Iris pigment epithelial cell (primary cell): ENCODE measurements at places on chromosomes 5 and 9.
A peak's percentile ranks its signal among the peaks of the same experiment; 100 is the strongest.

GRCh38 chr5:14818931-14819790 lies 52.4 kb downstream of the ANKH start:
- peak; percentile 63 for DNase-seq

DNA sequence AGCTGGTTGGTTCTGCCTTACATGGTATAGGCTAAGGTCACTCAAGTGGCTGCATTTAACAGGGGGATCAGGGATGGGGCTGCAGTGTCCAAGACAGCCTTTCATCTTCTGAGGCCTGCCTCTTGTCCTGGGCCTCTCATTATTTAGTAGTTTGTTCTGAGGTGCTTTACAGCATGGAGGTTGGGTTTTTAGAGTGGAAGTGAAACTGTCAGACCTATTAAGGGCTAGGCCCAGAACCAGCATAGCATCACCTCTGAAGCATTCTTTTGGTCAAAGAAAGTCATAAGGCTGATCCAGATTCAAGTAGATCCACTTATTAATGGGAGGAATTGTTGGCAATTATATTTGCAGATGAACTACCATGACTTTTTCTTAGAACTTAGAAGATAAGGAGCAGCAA lies 146.0 kb upstream of the NMUR2 start:
- no peak for DNase-seq

DNA sequence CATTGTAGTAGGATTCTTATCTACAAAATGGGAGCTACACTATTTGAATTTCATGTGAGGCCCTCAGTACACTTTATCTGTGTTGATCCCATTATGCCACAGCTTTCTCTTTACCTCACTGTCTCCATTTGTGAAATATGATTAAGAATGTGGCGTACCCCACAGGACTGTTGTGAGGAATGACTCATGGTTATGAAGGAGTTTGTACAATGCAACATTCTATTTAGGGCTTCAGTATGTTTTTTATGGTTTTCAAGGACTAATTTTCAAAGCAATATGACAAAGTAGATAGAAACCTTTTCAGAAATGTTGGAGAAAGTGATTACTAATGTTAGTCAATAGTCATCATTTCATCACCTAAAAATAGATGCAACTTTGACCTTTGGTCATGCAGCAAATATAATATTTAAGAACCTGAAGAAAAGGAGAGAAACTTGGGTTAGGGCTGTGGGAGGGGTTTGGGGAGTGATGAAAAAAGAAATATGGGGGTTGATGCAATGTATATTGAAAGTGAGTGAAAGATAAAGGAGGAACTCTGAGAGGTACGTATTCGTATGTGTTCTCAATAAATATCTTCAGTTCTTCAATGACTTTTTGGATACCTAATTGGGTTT lies 53.7 kb upstream of the PIP5K1B start:
- no peak for DNase-seq

- DNase-seq, result peak; percentile 74
Measured at GRCh38 chr5:150694612-150695011, 6.2 kb downstream of the RBM22 start.

DNA sequence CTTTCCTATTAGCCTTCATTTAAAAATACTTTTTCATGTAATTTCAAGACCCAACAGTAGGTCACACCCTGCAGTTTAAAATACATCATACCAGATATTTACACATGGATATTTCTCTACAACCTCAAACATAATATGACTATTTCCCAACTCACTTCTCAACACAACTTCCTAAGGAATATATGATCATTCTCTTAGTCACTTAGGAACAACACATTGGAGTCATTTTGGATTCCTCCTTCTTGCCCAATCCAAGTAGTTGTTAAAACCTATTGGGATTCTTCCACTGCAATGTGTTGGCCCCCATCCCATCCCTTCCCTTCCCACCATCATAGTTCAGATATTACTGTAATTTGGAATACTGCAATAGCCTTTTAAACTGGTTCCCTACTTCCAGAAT lies 145.5 kb downstream of the DCP2 start:
- peak; percentile 25 for DNase-seq
